Naive thymus-derived CD4-positive, alpha-beta T cell (primary cell): ENCODE measurements at places on chromosomes 4 and X. TPM values are rescaled to one million over a fixed set of nuclear protein-coding genes. Genes with fewer than 3 reads are reported as not detected.

- no peak for DNase-seq
These were observed 402.4 kb downstream of the PACRGL start for GRCh38 chr4:21102667-21103066.

GRCh38 chr4:156672492-156673305, 298.9 kb downstream of the PDGFC start:
- DNase-seq, result no peak

Gene PPEF2
- total RNA-seq, result 1.0 TPM

Gene PGM2
- 35.2 and 40.9 TPM in 2 replicates for total RNA-seq

- no peak for DNase-seq
These were observed 76.5 kb upstream of the BCOR start for GRCh38 chrX:40174001-40174853.

Gene BEND4
- 0.32 TPM for total RNA-seq

DNA sequence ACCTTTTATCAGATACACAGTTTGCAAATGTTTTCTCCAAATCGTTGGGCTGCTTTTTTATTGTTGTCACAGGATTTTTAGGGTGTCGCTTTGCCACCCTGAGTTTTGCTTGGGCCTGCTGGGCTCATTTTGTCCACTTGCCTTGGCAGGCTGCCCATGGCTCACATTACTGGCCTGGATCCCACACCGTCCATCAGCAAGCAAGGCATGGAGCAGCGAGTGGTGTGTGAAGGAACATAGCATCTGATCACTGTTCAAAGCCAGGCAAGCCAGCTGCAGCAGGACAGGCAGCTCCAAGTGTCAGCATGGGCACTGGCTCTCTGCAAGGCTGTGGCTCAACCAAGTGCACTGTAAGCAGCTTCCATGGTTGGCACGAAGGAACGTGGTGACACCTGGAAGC, 261.4 kb upstream of the TECRL start:
- DNase-seq, result no peak

DNA sequence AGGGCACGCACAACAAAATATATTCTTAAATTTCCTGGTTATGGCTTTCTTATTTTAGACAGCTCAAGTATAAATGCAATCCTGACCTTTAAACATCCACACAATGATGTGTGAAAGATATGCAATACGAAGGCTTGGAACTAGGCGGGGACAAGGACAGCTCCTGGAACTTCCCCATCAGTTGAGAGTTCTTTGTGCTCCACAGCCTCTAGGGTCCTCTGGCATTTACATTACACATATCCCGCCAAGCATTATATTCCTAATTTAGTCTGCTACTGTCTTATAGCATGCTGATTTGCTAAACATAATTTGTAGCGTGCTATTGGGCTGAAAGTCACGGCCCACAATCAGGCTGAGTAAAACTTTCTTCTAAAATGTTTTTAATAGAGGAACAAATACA, 74.4 kb downstream of the FTHL17 start:
- DNase-seq, result no peak

DNA sequence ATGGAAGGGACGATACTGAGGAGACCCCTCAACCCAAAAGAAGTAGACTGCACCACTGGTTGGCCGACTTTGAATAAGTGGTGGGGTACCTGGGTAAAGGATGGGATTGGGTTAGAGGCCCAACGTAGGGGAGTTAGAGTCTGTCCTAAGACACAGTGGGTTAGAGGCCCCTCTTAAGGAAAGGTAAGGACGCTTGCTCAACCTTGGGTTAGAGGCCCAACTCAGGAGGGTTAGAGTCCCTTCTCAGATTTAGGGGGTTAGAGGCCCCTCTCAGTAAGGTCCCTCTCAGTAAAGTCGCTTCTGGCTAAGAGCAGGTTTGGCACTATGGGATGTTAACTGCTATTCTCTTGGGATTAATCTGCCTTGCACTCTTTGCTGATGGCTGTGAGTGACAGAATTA, 81.3 kb downstream of the ACOX3 start:
- no peak for DNase-seq

- DNase-seq, result no peak
These were observed 23.5 kb upstream of the SOWAHD start for GRCh38 chrX:119734897-119735339.

GRCh38 chrX:111265486-111265885, 4.8 kb downstream of the CAPN6 start:
- DNase-seq, result no peak

DNA sequence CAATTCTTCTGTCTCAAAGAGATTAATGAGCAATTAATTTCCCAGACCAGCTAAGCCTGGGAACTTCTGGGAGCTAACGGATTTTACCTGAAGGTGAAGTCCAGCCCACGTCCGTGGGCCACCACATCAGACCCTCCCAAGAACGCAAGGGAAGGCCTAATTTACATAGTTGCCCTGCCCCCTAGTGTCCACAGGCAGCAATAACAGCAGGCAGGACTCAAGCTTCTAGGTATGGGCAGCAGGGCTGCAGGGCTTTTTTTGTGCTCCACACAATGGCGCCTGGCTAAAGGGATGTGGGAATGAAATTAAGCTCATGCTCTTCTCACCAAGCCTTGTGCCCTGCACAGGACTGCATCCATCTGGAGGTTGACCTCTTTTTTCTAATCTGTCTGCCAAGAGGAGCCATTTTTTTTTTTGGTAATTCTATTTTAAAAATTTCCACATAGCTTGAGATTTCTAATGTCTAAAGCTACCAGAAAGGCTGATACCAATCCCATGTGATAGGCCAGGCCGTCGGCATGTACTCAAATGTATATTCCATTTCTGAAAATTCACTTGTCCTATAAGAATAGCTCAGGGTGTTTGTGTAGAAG, 111.9 kb upstream of the TMEM164 start:
- DNase-seq, result peak; percentile 43

DNA sequence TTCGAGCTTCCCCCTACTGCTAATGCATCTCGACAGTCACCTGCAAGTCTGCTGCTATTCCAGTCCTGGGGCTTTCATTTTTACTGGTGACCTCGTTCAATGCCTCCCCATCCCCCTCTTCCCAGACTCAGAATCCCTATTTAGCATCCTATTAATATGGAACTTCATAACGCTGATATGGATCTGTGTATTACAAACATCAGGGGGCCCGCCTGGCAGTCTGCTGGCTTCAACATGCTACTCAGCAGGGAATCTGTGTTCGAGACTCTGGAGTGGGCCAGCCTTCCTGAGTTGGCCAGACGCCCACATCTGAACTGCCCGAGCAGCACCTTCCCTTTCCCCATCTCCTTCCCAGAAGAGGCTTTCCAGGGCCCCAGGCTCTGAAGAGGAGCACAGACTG, 173.9 kb upstream of the PPARGC1A start:
- no peak for DNase-seq

- no peak for DNase-seq
These were observed 18.5 kb downstream of the LRRC66 start for GRCh38 chr4:52001616-52002015.

Gene POU4F2
- total RNA-seq, result not detected

Gene PPBP
- total RNA-seq, result 3.3 TPM

DNA sequence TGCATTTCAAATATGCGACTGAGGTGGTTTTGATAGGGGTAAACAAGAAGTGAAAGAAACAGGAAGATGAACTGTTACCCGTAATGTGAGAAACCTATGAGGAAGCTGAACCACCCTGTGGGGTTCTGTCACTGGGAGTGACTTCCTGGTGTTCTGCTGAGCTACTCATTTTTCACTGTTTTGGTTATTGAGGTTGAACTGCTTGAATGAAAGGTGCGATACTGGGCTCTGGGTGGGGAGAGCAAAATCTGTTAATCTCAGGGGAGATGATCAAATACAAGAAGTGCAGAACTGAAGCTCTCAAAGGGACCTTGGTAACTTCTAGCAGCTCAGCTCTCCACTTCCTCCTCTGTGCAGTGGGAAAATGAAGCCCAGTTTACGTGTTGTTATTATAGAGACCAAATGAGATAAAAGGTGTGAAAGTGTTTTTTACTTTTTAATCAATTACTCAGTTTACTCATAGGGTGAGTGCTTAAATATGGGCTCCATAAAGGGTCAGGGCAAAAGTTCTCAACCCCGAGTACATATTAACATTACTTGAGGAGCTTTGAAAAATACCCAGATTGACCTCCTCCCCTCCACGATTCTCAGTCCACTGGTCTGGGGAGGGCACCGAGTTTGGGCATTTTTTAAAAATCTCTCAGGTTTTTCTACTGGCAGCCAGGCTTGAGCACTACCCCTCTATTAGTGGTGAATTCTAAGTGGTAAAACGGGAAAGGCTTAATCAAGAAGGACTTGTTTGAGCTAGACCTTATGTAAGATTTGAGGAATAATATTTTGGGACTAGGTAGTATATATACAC, 66.7 kb downstream of the COQ2 start:
- DNase-seq, result peak; percentile 90

Gene WDR44
- 18.8 TPM for total RNA-seq

GRCh38 chr4:42845586-42845985, 46.9 kb upstream of the GRXCR1 start:
- no peak for DNase-seq

DNA sequence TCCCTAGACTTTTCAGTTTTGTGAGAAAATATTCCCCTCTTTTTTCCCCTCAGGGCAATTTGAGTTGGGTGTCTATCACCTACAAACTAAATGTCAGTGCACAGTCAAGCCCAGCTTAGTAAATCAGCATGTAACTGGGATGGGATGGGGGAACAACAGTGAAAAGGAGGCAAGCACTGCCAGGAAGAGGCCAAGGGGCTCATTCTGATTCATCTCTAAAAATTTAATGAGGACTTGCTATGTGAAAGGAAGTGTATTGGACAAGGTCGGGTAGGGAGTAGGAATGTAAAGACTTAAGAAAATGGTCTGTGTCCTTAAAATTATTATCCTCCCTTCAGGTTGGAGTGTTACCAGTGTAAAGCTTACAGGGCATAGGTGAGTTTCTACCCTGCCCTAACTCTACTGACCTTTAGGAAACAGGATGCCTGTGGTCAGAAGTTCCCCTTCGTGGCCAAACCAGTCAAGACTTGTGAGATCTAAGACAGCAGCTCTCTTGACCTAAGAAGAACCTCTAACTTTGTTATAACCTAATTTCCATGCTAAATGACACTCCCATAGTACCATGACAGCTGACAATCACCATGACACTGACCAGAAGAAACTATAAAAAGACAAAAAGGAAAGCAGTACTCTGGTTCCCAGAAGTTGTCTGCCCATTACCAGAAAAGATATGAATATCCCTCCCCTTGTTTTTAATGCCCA, 194.4 kb upstream of the LDB2 start:
- no peak for DNase-seq

Gene NR3C2
- 38.6 TPM for total RNA-seq

GRCh38 chrX:3820167-3820566, 106.7 kb upstream of the PRKX start:
- no peak for DNase-seq

DNA sequence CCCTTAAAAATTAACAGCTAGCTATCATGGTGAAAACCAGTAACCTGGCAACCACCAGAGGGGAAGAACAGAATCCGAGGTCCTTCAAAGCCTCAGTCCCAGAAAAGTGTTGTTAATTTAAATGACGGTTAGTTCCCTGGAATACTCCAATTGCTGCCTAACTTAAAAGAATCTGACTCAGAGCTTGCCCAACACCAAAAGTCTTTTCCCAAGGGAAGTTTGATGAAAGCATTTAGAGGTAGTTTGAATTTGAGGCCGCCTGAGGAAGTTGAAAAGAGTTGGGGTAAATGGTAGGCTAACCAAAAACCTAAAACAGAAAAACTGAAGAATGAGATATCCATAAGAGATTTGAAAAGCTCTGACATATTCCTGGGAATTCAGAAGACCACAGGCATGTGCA, 46.6 kb downstream of the IL13RA2 start:
- no peak for DNase-seq

DNA sequence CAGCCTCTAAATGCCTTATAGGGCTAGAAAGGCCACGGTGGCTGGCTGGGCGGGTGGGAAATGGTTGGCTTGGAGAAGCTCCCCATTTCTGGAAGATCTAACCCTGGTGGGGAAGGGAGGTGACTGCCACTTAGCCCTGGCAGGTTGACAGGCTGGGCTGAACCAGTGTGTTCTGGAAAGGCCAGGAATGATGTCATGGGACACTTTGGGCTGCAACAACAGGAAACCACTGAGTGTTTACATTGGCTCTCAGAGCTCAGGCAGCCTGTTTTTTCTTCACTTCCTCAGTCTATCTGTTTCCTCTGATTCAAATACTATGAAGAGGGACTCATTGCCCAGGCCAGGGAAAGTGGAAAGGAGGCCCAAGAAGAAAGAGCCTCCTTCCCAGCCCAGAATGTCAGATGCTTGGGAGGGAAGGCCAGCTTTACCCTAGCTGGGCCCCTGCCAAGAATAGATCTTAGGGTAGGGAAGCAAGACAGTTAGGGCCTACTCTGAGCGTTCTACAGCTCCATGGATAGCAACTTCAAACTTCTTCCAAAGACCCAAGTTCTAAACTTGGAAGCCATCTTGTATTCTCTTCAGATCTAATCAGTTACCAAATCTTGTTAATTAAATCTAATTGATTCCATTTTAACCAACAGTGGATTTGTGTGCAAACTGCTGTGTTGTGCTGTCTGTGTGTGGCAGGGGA, 65.8 kb upstream of the MSN start:
- peak; percentile 51 for DNase-seq
